ENCODE measurements at places on chromosomes 3 and 15. TPM values are rescaled to one million over a fixed set of nuclear protein-coding genes. Genes with fewer than 3 reads are reported as not detected.

DNA sequence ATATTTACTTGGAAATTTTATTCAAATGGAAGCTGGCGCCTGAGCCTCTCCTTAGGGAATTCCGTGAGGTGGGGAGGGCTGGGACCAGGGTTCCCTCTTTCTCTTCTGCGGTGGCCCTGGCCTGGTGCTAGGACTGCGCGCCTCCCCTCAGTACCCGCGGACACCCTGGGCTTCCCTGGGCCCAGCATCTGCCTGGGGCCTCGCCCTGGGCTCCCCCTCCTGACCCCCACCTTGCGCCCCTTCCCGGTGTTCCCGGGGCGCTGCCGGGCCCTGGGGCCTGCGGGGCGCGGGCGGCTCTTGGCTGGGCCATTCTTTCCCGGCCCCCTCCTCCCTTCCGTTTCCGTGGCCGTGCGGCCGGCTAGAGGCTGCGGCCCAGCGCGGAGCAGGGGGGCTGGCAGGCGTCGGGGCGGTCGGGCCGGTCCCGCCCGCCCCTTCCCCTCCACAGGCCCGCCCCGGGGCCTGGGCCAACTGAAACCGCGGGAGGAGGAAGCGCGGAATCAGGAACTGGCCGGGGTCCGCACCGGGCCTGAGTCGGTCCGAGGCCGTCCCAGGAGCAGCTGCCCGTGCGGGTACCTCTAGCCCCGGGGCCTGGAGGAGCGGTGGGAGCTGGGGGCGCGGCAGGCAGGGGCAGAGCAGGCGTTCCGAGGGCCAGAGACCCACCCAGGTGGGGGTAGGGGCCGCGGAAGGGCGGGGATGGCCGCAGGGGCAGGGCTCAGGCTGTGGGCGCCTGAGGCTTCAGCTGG is at the start of gene FES:
Gene FES, plus strand, starts transcription at position 529 of the 743 bp plus-strand sequence. CDS start 542 bp downstream, outside the sequence.
- peaks cover 50% of the 10 kb centered on the region for H3K36me3 ChIP-seq
- no peaks in the 10 kb centered on the region for H3K27me3 ChIP-seq
- H3K4me1 ChIP-seq = peaks cover 58% of the 10 kb centered on the region
- no peak for DNase-seq
- peak within 1 kb of the TSS; percentile 41 for H3K4me3 ChIP-seq
- peak within 1 kb of the TSS; percentile 78 for H3K27ac ChIP-seq

GRCh38 chr3:52231502-52232278 is 6.2 kb upstream of the TLR9 start:
- no peaks in the 10 kb centered on the region for H3K27me3 ChIP-seq
- H3K36me3 ChIP-seq = peaks cover 65% of the 10 kb centered on the region
- DNase-seq = peak; percentile 87
- H3K27ac ChIP-seq = peak overlapping the region; percentile 63
- no peak overlapping the region for H3K4me3 ChIP-seq
- peaks cover 45% of the 10 kb centered on the region for H3K4me1 ChIP-seq

SEMA7A gene
- total RNA-seq = 4.3 TPM

DNA sequence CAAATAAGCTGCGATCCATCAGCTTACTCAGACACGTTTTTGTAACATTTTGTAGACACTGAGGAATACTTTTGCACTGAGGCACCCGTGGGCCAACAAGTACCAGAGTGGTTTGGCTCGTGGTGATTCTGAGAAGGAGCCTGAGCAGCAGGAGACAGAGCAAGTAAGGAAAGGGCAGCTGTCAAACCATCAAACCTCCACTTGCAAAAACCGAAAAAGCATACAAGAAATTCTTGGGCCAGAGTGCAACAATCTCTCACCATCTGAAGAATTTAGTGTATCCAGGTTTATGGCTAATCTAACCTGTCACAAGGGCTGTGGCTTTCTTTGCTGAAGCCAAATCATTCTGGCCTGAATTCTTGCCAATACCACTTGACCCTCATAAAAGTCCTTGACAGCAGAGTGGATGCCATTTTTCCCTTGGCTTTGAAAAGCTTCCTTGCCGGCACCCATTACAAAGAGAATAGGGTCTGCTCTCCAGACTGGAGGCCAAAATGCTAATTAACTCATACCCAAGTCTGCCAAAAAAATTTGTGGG is 56.7 kb downstream of the MYO1E start:
- no peak overlapping the region for H3K27ac ChIP-seq
- peaks cover 13% of the 10 kb centered on the region for H3K36me3 ChIP-seq
- peaks cover 10% of the 10 kb centered on the region for H3K4me1 ChIP-seq
- peaks cover 43% of the 10 kb centered on the region for H3K27me3 ChIP-seq
- H3K4me3 ChIP-seq = no peak overlapping the region

DNA sequence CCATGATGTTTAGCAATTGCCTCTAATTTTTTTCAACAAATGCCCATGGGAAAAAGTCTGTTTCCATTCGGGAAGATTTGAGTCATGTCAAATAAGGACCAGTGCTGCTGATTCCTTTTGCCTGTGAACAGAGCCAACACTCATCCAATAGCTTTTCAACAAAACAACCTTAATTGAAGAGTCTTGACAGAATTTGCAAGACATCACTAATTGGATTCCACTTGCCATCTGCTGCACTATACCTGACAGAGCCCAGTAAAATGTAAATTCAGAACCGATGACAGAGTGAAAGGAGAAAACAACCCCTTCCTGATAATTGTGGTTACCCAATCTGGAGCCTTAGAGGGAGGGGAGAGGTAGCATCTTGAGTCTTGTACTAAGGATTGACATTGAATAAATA is 426.7 kb downstream of the AGBL1 start:
- no peak for DNase-seq
- H3K36me3 ChIP-seq = no peaks in the 10 kb centered on the region
- no peak overlapping the region for H3K27ac ChIP-seq
- no peak overlapping the region for H3K4me3 ChIP-seq
- H3K4me1 ChIP-seq = no peaks in the 10 kb centered on the region

All from activated CD4-positive, alpha-beta memory T cell treated with anti-CD3 and anti-CD28 coated beads, Interleukin-2, amount 10 ng/mL, durations not matched to agents 7 days and 5 days (primary cell).